ENCODE measurements at places on chromosomes 13 and 19. TPM values are rescaled to one million over a fixed set of nuclear protein-coding genes. Genes with fewer than 3 reads are reported as not detected.

The PLPPR3 gene
- total RNA-seq, result 0.24 TPM

DNA sequence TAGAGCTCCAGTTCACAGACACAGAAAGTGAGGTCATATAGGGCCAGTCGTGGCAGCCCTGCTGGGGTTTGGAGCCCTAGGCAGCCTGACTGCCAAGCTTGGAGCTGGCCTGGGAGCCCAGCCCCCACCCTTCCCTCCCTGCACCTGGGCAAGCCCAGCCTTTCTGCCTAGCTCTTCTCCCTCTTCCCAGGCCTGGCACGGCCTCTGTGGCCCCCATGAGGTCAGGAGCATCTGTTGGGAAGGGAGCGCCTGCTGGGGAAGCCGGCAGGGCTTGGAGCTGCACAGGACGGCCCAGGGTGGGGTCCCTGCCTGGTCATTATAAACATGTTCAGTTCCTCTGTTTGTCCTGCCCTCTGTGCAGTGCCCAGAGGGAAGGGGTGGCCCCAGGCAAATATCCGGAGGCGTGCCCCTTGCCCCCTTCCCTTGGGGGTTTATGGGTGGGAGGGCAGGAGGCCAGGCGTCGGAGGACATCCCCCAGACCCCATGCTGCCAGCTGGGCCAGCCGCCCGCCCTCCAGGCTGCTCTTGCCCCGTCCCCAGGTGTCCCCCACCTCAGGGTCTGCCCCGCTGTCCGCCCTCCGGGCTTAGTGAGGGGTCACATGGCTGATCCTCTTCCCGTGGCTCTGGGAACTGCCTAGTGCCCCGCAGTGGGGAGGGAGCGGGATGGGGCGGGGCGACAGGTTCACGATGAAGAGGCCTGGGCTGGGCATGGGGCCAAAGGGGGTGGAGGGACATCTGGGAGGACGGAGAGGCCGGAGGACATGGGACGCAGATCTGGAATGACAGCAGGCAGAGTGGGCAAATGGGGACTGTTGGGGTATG lies 30.0 kb upstream of the NCCRP1 start:
- DNase-seq, result no peak

The GDF15 gene
- 0.53 TPM for total RNA-seq

GRCh38 chr19:46944918-46945628 lies 74.6 kb upstream of the NPAS1 start:
- no peak for DNase-seq

GRCh38 chr13:27583645-27584044 lies 36.7 kb downstream of the LNX2 start:
- DNase-seq, result no peak

GRCh38 chr19:55087542-55087901 lies 11.9 kb downstream of the EPS8L1 start:
- DNase-seq, result no peak

The PRX gene
- total RNA-seq, result 0.79 TPM

Measured in activated T-cell treated with anti-CD3 and anti-CD28 coated beads, Interleukin-2, amount 50 U/mL, for 4 hours (primary cell).